ENCODE measurements at places on chromosomes 12 and 14.

- DNase-seq = no peak
These were observed 65.9 kb downstream of the RERG start for GRCh38 chr12:15155271-15155670.

DNA sequence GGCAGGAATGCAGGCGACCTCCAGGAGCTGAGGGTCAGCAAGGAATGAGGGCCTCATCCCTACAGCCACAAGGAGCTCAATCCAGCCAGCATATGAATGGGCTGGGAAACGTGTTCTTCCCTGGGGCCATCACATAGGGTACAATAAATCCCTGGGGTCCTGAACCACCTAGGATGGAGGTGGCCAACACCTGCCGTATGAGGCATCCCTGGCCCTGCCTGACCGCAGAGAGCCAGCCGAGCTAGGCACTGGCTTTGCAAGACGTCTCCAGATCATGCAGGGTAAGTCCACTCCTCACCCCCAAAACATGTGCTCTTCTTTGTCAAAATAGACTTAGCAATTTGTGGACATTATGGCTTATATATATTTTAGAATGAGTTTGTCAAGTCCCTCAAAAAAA lies 303.7 kb upstream of the DIO3 start:
- no peak for DNase-seq

DNA sequence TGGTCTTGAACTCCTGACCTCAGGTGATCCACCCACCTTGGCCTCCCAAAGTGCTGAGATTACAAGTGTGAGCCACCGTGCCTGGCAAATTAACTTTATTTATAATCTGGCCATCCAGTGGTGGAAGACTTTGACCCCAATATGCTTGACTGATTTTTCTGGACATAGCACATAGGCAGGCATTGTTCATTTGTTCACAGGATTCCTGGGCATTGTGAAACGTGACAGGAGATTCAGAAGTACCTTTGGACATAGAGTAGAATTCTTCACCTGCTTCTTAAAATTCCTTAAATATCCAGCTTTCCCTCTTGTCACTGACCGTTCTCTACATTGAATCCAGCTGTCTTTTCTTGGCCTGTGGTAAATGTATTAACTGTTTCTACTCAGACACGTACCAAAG lies 103.1 kb downstream of the SCN8A start:
- DNase-seq = no peak

- DNase-seq = no peak
These were observed 11.1 kb downstream of the AQP6 start for GRCh38 chr12:49983892-49984291.

- DNase-seq = no peak
These were observed 49.8 kb upstream of the CRACR2A start for GRCh38 chr12:3802721-3803120.

- no peak for DNase-seq
These were observed 8.0 kb downstream of the RPS29 start for GRCh38 chr14:49578141-49578540.

DNA sequence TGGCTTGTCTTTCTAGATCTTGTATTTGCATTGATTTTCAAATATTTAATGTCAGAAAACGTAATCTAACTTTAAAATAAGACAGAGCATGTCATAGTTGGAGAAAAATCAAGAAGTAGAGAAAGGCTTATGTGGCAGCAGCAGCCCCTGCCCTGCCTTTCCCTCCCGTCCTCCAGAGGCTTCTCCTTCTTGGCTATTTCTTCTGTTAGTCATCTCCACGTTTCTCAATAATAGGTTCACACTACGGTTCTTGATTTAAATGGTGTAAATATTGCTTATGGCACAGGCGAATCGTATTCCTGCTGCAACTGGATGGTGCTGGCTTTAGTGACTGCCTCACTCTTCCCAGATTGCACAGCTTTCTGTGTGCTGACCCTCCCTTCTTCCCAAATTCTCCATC lies 42.8 kb downstream of the SLC8B1 start:
- DNase-seq = no peak

DNA sequence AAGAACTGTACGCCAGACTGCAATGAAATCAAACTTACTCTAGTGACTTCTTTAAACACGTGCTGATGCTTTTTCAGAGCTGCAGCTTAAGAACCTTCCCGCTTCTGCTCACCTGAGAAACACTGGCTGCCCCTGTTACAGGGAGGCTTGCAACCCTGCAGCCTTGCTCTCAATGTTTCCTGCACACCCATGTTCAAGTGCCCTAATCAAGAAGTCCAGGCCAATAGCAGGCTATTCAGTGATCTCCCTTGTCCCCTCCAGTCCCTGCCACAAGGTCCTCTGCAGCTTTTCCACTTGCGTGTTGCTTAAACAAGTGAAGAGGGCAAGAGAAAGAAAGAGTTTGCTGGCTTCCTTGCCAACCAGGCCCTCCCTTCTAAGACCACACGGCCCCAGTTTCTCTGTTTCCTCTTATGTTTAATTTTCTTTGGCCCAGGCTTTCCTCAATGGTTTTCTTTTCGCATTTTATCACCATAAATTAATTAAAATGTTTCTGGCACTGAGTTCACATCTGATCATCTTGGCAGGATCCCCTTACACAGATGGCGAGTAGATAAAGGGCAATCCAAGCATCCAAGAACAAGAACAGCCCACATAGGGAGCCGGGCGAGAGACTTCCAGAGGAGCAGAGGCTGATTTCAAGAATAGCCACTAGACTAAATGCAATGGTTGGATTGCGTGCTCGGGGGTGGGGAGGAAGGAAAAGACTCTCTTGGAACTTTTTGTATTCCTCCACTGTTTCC lies 82.3 kb upstream of the CDKN3 start:
- DNase-seq = no peak

DNA sequence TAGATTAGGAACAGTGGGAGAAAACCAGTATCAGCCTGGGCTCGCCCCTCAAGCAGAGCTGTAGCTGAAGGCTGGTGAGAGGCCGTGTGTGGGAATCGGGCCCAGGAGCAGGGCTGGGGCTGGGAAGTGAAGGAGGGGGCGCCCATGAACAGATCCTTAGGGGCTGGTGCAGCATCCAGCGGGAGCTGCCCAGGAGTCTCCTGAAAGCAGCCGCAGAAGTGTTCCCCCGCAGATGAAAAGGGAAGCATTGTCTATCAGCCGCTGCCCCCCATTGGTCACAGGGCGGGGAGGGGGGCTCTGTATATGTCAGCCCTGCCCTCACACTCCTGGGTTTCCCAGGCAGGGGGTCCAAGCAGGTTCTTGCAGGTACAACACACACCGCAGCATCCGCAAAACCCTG lies 15.6 kb upstream of the RFLNA start:
- DNase-seq = no peak

GRCh38 chr12:115859231-115859630 lies 418.3 kb downstream of the MED13L start:
- DNase-seq = no peak

- DNase-seq = no peak
These were observed 330.8 kb downstream of the SOX5 start for GRCh38 chr12:23618718-23619117.

GRCh38 chr12:115223991-115224390 lies 540.0 kb upstream of the TBX3 start:
- no peak for DNase-seq

GRCh38 chr12:59941461-59941860 lies 345.6 kb downstream of the SLC16A7 start:
- no peak for DNase-seq

DNA sequence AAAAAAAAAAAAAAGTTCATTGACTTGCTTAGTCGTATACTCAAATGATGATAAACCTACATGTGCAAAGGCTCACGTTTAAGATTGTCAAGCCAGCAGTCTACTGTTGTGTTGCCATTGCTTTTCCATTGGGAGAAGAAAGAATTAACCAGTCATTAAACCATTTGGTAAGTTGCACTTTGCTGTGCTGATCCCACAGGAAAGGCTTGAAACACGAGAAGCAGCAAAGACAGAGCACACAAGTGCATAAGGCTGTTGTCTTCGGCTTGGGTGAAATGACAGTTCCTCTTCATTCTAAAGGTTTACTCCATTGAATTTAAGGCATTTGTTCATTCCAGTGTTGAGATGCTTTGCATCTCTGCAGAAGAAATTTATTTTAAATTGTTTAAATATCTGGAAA lies 50.1 kb downstream of the ZC3H14 start:
- no peak for DNase-seq

GRCh38 chr14:54909817-54910558 lies 7.4 kb upstream of the GCH1 start:
- no peak for DNase-seq

- peak; percentile 41 for DNase-seq
These were observed at the start of gene OAS3 for GRCh38 chr12:112937741-112938719. TSS of gene OAS3 (plus strand) at chr12:112938474. CDS start at chr12:112938531, 57 bp downstream.

GRCh38 chr12:8038659-8039114 lies 6.2 kb downstream of the FOXJ2 start:
- DNase-seq = no peak

DNA sequence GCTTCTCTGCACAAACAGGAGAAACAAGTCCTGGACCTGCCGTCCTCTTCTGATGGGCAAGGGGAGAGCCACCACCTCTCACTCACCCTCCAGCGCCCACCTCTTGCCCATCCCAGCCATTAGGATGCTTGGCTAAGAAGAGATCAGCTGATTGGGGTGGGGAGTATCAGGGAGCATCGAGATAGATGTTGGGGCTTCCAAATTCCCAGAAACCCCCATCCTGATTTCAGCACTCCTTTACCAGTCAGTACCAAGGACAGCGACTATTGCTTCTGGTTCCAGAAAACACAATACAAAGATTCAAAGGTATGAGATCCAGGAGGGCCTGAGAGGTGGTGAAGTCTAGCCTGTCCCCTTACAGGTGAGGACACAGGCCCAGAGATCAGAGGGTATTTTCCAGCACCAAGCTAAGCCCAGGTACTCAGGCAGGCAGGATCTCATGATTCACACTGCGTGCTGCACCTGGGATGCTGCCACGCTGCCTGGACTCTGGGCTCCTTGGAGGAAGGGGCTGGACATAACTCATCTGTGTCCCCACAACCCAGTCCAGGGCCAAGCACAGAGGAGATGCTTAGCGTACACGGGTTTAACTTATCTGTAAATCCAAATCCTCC lies 76.6 kb downstream of the TUNAR start:
- no peak for DNase-seq

- DNase-seq = no peak
These were observed 46.1 kb downstream of the FANCM start for GRCh38 chr14:45181806-45182205.
